Activated CD8-positive, alpha-beta memory T cell treated with anti-CD3 and anti-CD28 coated beads, Interleukin-2, amount 10 ng/mL, durations not matched to agents 7 days and 5 days (primary cell): ENCODE measurements at places on chromosomes 6 and 20.

GRCh38 chr20:5835321-5835821, 85.2 kb downstream of the SHLD1 start:
- H3K4me3 ChIP-seq: no peak overlapping the region
- peaks cover 4% of the 10 kb centered on the region for H3K27me3 ChIP-seq
- DNase-seq: no peak
- no peak overlapping the region for H3K27ac ChIP-seq
- peaks cover 12% of the 10 kb centered on the region for H3K4me1 ChIP-seq

- H3K27me3 ChIP-seq: no peaks in the 10 kb centered on the region
- H3K4me3 ChIP-seq: no peak overlapping the region
- DNase-seq: no peak
These were observed 8.8 kb downstream of the CLDN20 start for GRCh38 chr6:155272353-155273232.

- DNase-seq: no peak
- no peak overlapping the region for H3K27ac ChIP-seq
- H3K36me3 ChIP-seq: no peaks in the 10 kb centered on the region
- H3K4me1 ChIP-seq: no peaks in the 10 kb centered on the region
- no peaks in the 10 kb centered on the region for H3K27me3 ChIP-seq
- no peak overlapping the region for H3K4me3 ChIP-seq
These were observed 380.6 kb upstream of the CHD6 start for GRCh38 chr20:41998539-41999341.

GRCh38 chr20:7695051-7695495, 245.2 kb downstream of the HAO1 start:
- H3K27me3 ChIP-seq: no peaks in the 10 kb centered on the region
- no peak for DNase-seq
- no peak overlapping the region for H3K4me3 ChIP-seq
- no peaks in the 10 kb centered on the region for H3K36me3 ChIP-seq
- no peak overlapping the region for H3K27ac ChIP-seq

DNA sequence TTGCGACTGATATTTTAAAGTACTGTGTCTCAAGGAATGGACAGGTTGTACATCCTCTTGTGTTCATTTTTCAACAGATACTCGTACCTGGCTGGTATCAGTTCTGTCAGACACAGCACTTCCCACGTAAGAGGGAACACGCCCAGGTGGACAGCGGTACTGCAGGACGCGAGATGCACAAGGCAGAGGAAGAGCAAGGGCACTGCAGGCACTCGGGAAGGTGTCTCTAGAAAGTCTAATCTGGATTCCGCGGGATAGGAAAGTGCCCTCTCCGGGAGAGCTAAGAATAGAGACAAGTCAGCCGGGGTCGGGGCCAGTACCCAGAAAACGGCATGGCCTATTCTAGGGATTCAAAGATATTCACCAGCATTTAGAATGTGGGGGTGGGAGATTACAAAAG, 94.2 kb upstream of the MBOAT1 start:
- DNase-seq: no peak
- no peak overlapping the region for H3K27ac ChIP-seq
- no peaks in the 10 kb centered on the region for H3K4me1 ChIP-seq
- H3K4me3 ChIP-seq: no peak overlapping the region

DNA sequence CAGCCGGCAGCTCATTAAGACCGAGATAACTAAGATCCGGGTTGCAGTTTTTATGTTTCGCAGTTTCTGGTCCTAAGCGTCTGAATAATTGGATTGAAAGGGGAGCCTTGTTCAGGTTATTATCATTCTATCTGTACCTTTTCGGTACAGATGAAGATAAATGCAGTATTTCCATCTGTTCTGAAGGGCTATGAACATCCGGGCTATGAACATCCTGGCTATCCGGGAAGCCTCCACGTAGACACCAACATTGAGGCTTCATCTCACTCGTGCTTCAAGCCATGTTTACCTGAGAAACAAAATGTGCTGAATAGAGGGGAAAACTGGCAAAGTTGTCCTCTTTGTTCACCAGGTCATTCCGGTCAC, 399 bp upstream of the REPS1 start:
- peak overlapping the region; percentile 84 for H3K4me3 ChIP-seq
- peaks cover 20% of the 10 kb centered on the region for H3K4me1 ChIP-seq
- DNase-seq: no peak
